Stimulated activated CD8-positive, alpha-beta memory T cell treated with anti-CD3 and anti-CD28 coated beads, Interleukin-7, amount 100 ng/mL, for 1 hour (primary cell): ENCODE measurements at places on chromosomes 13 and 19.

GRCh38 chr13:106117035-106117434 is 418.4 kb downstream of the EFNB2 start:
- DNase-seq = no peak

GRCh38 chr13:100315522-100315921 is 226.6 kb downstream of the PCCA start:
- no peak for DNase-seq

DNA sequence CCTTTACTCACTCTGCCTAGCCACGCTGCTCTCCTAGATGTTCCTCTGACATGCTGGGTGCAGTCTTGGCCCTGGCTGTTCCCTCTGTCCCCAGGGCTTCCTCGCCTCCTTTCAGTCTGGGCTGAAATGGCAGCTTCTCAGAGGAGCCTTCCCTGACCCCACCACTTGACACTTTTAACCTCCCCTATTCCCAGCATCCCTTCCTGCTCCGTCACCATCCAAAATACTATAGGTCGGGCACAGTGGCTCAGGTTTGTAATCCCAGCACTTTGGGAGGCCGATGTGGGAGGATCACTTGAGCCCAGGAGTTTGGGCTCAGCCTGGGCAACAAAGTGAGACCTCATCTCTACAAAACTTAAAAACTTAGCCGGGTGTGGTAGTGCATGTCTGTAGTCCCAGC is 2.6 kb downstream of the FAM187B start:
- no peak for DNase-seq

DNA sequence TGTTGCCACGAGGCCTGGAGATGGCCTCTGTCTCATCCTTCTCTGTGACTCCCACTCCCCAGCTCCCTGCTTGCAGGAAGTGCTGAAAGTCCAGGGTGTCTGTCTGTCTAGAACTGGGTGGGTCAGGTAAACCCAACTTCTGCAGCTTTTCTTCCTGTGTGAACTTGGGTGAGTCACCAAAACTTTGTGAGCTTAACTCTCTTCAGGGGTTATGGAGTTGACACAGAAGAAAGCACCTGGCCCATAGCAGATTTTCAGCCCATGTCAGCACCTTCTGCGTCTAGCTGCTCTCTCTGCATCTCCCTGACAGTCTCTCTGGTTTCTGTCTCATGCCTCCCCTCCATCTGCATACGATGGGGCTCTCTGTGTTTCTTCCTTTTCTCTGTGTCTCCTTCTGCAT is 4.2 kb upstream of the CACNG7 start:
- DNase-seq = no peak

DNA sequence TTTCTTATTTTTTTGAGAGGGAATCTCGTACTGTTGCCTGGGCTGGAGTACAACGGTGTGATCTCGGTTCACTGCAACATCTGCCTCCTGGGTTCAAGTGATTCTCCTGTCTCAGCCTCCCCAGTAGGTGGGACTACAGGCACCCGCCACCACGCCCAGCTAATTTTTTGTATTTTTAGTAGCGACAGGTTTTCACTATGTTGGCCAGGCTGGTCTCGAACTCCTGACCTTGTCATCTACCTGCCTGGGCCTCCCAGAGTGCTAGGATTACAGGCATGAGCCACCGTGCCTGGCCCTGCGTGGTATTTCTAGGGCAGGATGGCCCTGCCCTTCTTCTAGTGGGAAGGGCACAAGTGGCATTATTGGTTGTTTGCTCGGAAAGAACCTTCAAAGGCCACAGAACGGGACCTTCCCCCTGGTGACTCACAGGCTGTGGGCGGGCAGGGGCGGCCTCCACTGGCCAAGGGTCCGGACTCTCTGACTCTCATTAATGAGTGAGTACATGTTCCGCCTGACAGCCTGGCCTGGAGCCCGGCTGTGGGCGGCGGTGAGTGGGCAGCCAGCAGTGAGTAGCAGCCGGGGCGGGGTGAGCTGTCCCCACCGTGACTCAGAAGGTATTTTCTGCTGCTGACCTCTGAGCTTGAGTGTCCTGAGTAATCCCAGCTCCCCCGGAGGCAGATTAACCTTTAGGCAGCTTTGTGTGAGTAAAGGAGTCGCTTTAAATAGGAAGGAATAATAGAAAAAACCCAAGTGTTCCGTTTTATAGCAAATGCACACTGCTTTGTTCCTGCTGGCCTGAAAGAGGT is 5.1 kb downstream of the DOT1L start:
- no peak for DNase-seq

DNA sequence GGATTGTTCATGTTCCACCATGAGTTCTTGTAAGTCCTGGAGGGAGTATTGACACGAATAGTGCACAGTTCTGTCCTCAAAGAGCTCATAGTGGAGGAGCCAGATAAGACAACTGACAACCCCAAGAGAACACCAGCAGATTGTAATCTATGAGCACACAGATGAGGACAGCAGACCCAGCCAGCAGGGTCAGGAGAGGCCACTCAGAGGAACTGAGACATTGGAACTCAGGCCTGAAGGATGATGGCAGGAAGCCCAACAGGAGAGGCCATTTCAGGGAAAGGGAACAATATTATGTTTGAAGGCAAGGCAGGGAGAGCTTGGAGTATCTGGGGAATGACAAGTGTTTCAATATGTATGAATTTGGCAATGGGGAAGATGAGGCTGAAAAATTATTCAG is 63.7 kb upstream of the IPO5 start:
- no peak for DNase-seq

DNA sequence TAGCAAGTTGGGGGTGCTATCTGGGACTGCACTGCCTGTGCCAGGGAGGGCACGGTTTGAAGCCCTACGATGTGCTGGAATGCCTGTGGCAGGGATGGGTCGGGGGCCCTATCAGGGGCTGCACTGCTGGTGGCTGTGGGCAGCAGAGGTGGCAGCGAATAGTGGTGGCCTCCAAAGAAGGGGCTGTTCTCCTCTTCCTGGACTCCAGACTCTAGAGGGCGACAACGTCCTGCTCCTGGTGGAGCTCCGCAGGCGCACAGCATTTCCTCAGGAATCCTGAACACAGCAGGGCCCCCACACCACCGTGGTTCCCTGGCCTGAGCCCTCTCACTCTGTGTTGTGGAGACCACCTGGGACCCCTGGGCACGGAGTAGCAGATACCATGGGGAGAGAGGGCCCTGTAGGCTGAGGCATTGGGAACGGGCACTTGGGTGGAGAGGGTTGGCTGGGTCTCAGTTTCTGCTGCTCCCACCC is 145.6 kb downstream of the TNFRSF19 start:
- DNase-seq = no peak

GRCh38 chr19:53254411-53255341 is at the start of gene ZNF677:
TSS of gene ZNF677 (minus strand) at chr19:53254873. CDS start at chr19:53251550, 3,323 bp downstream.
- peak; percentile 58 for DNase-seq

DNA sequence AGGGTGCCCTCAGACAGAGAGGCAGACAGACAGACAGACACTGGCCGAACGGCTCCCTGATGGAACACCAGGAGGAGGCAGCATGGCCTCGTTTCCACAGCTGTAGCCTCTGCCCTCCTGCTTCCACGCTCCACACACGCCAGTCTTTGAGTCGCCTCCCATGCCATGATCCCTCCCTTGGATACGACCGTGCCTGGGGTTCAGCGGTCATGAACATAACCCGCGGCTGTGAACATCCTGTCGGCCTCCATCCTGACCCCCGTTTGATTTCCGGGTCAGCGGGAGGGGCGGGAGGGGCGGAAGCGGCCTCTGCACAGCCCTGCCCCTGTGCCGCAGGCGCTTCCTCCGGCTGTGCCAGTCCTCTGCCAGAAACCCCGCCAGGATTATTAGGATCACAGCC is 23.4 kb downstream of the GP6 start:
- no peak for DNase-seq

- DNase-seq = no peak
Measured at GRCh38 chr13:26225896-26226617, 3.9 kb upstream of the RNF6 start.

GRCh38 chr13:110307767-110308655 is 927 bp downstream of the COL4A2 start:
- no peak for DNase-seq

DNA sequence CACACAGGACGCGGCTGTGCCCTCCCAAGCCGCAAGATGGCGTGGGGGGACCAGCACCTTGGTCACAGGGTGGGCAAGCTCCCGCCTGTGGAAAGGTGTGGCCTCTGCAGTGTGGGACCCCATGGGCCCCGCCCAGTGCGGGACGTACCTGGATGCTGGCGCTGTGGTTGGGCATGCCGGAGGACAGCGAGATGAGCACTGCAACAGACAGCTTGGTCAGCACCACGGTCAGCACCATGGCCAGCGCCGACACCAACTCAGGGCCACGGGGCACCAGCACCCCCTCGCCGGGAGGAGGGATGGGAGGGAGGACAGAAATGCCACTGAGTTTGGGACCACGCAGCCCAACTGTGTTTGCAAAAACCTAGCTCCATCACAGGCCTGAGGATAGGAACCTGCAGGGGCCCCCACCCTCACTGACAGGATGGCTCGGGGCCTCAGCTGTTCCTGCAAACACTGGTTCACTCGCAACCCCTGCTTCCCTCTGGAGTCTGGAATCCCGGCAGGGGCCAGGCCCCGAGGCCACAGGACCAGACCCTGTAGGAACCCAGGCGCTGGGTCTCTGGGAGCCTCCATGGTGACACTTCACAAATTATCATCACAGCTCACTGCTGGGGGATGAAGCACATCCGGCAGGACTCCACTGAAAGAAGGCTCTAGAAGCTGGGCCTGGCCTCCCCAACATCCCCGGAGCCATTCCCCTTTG is 27.1 kb downstream of the IZUMO4 start:
- DNase-seq = no peak

- no peak for DNase-seq
Measured at GRCh38 chr19:823565-824121, 1.9 kb upstream of the PLPPR3 start.

GRCh38 chr19:13281567-13282291 is 131.5 kb downstream of the IER2 start:
- no peak for DNase-seq

- no peak for DNase-seq
Measured at GRCh38 chr19:58021541-58022282, 12.1 kb upstream of the ZSCAN1 start.
